ENCODE measurements at places on chromosomes 4 and X. TPM values are rescaled to one million over a fixed set of nuclear protein-coding genes. Genes with fewer than 3 reads are reported as not detected.

The PPEF2 gene
- 0.32 TPM for polyA plus RNA-seq

GRCh38 chr4:138297743-138298405 is 55.7 kb upstream of the SLC7A11 start:
- H3K4me1 ChIP-seq = no peaks in the 10 kb centered on the region
- H3K27ac ChIP-seq = no peak overlapping the region
- DNase-seq = no peak
- no peaks in the 10 kb centered on the region for H3K27me3 ChIP-seq
- H3K4me3 ChIP-seq = no peak overlapping the region

- no peaks in the 10 kb centered on the region for H3K36me3 ChIP-seq
- no peak overlapping the region for H3K4me3 ChIP-seq
- no peaks in the 10 kb centered on the region for H3K27me3 ChIP-seq
- peaks cover 21% of the 10 kb centered on the region for H3K4me1 ChIP-seq
- no peak overlapping the region for H3K27ac ChIP-seq
These were observed 13.9 kb downstream of the SLC2A9 start for GRCh38 chr4:10007436-10007740.

DNA sequence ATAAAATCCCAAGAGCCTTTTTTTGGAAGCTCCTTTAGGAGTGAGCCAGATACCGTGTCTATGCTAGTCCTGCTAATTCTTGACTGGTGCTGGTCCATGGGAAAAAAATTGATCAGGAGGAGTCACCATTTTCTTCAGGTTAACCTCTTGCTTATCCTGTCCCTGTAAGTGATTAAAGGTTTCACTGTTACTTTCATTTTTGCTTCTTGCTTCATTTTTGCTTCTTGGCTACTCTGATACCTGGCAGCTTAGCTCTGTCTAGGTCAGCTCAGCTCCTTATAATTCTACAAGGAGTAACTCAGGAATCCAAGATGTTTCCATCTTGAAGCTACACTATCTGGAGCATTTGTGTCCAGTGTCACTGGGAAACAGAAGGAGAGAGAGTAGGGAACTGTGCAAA is 45.7 kb downstream of the AFM start:
- H3K27ac ChIP-seq = no peak overlapping the region
- no peaks in the 10 kb centered on the region for H3K4me1 ChIP-seq
- H3K36me3 ChIP-seq = no peaks in the 10 kb centered on the region
- no peaks in the 10 kb centered on the region for H3K27me3 ChIP-seq
- no peak for DNase-seq

GRCh38 chr4:183808097-183808456 is 97.0 kb upstream of the STOX2 start:
- no peak overlapping the region for H3K27ac ChIP-seq
- no peak for DNase-seq
- no peak overlapping the region for H3K4me3 ChIP-seq
- H3K36me3 ChIP-seq = no peaks in the 10 kb centered on the region
- no peaks in the 10 kb centered on the region for H3K27me3 ChIP-seq
- no peaks in the 10 kb centered on the region for H3K4me1 ChIP-seq

DNA sequence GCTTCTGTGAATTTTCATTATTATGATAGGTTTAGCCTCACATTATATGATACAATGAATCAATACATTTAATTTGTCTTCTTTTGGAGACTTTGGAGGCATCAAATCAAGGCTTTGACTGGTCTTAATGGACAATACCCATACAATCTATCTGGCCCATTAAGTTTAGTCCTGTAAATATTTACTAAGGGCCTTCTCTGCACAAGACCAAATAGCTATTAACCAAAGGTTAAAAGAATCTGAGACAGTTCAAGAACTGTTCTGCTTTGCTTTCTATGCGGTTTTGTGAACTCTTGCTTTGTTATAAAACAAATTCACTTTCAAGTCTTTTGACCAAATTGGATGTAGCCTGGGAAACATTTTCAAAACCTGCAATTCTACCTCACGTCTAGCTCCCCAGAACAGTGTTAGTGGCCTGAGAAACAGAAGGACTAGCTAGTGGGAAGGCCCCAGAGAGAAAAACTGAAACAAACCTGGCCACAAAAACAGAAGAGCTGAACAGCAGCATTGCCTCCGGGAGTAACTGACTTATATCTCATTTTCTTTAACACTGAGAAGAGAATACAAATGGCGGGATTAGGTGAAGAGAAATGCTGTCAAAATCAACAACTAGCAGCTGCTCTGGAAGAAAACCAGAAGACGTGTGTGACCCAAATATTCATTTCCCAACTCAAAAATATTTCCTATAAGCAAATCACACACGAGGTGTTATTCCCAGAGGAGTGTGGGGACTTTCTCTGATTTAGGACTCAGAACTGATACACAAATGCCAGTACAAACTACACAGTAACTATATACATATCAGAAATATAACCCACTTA is 548 bp downstream of the TLR1 start:
- H3K36me3 ChIP-seq = peaks cover 15% of the 10 kb centered on the region
- H3K4me3 ChIP-seq = peak overlapping the region; percentile 70
- peak; percentile 62 for DNase-seq
- no peaks in the 10 kb centered on the region for H3K27me3 ChIP-seq

The MAGEA2 gene
- polyA plus RNA-seq = not detected

DNA sequence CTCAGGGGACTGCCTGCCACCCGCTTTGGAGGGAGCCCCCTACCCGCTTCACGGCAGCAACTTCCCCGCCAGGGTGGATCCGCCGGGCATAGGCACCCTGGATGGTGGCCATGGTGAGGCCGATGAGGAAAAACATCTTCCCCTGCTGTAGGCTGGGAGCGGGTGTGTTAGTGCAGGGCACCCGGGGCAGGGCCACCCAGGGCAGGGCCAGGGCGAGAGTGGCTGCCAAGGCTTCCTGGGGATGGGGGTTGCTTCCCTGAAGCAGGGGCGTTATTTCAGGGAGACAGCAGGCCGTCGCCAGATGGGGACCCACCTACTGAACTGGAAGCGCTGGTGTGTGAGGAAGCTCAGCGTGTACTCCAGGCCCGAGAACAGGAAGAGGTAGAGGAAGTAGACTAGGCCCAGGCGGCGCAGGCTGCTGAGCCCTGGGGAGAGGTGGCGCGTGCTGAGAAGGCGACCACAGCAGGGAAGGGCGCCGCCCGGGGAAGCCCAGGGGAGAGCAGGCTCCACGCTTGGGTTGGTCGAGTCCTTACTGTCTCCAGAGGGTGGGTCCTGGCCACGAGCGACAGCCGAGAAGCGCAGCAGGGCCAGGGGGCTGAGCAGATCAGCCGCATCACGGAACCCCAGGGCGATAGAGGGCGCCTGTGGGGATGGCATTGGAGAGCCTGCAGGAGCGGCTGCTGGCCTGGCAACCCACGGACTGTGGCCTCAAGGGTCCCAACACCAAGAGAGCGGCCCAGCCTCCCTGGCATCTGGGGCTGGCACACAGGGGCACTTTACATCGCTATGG is 31.5 kb downstream of the NOP14 start:
- H3K4me1 ChIP-seq = peaks cover 54% of the 10 kb centered on the region
- peak overlapping the region; percentile 15 for H3K4me3 ChIP-seq
- H3K36me3 ChIP-seq = no peaks in the 10 kb centered on the region
- peak overlapping the region; percentile 92 for H3K27ac ChIP-seq
- DNase-seq = peak; percentile 93

DNA sequence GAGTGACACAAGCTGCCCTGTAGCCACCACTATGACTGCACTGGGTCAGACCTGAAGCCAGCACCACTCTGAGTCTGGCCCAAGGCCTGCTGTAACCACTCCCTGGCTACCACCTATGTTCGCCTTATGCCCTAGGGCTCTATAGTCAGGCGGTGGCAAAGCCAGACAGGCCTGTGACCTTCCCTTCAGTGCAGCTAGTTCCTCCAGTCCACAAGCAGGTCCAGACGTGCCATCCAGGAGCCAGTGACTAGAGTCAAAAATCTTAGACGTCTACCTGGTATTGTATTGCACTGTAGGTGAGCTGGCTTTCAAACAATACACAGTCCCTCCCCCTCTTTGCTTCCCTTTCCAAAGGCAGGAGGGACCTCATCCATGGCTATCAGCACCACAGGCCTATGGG is 54.0 kb upstream of the RNF128 start:
- no peak overlapping the region for H3K4me3 ChIP-seq
- no peaks in the 10 kb centered on the region for H3K4me1 ChIP-seq
- H3K27me3 ChIP-seq = no peaks in the 10 kb centered on the region
- H3K27ac ChIP-seq = no peak overlapping the region

GRCh38 chr4:4641661-4642495 is 100.0 kb upstream of the STX18 start:
- H3K36me3 ChIP-seq = no peaks in the 10 kb centered on the region
- H3K4me1 ChIP-seq = no peaks in the 10 kb centered on the region
- no peak overlapping the region for H3K27ac ChIP-seq
- DNase-seq = no peak

- no peaks in the 10 kb centered on the region for H3K36me3 ChIP-seq
These were observed 5.8 kb upstream of the GUCY2F start for GRCh38 chrX:109487640-109488039.

DNA sequence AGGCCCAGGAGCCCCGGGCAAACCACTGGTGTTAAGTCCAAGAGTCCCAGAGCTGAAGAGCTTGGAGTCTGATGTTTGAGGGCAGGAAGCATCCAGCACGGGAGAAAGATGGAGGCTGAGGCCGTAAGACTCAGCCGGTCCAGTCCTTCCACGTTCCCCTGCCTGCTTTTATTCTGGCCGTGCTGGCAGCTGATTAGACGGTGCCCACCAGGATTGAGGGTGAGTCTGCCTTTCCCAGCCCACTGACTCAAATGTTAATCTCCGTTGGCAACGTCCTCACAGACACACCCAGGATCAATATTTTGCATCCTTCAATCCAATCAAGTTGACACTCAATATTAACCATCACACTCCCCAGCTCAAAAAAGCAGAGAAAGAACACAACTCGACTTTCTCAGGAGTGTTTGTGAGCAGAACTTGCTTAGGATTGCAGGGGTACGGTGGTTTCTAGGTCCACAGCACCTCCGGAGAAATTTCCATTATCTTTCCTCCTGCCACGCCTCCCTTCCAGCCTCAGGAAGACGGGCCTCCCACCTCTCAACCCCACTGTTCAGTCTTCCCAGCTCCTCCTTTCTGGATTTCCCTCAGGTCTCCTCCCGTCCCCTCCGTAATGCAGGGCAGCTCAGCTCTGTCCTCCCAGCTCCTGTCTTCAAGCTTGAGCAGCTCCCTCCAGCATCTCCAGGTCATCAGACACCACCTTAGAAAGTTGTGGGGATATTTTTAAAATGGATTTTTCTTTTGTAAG is 13.3 kb upstream of the TMEM271 start:
- no peak for DNase-seq
- H3K4me3 ChIP-seq = no peak overlapping the region
- H3K27ac ChIP-seq = no peak overlapping the region
- H3K36me3 ChIP-seq = no peaks in the 10 kb centered on the region
- no peaks in the 10 kb centered on the region for H3K4me1 ChIP-seq

GRCh38 chr4:112329672-112330375 is 32.7 kb downstream of the ALPK1 start:
- H3K4me1 ChIP-seq = no peaks in the 10 kb centered on the region
- H3K27ac ChIP-seq = no peak overlapping the region
- peaks cover 4% of the 10 kb centered on the region for H3K36me3 ChIP-seq

GRCh38 chr4:128519163-128519830 is 231.7 kb upstream of the PGRMC2 start:
- H3K4me3 ChIP-seq = no peak overlapping the region
- H3K27me3 ChIP-seq = no peaks in the 10 kb centered on the region
- H3K36me3 ChIP-seq = no peaks in the 10 kb centered on the region
- no peak overlapping the region for H3K27ac ChIP-seq
- no peak for DNase-seq
- no peaks in the 10 kb centered on the region for H3K4me1 ChIP-seq

GRCh38 chr4:25567253-25567652 is 88.4 kb upstream of the SLC34A2 start:
- H3K27me3 ChIP-seq = no peaks in the 10 kb centered on the region
- DNase-seq = no peak
- no peaks in the 10 kb centered on the region for H3K4me1 ChIP-seq
- no peak overlapping the region for H3K4me3 ChIP-seq
- no peak overlapping the region for H3K27ac ChIP-seq

GRCh38 chr4:183256756-183257385 is 63.2 kb downstream of the CLDN22 start:
- no peaks in the 10 kb centered on the region for H3K36me3 ChIP-seq
- H3K4me1 ChIP-seq = no peaks in the 10 kb centered on the region
- no peak overlapping the region for H3K4me3 ChIP-seq
- H3K27me3 ChIP-seq = no peaks in the 10 kb centered on the region
- peak; percentile 27 for DNase-seq
- H3K27ac ChIP-seq = no peak overlapping the region
